ENCODE measurements at places on chromosomes 4 and X.

- no peak for DNase-seq
These were observed 13.9 kb upstream of the ADH1C start for GRCh38 chr4:99366491-99366890.

DNA sequence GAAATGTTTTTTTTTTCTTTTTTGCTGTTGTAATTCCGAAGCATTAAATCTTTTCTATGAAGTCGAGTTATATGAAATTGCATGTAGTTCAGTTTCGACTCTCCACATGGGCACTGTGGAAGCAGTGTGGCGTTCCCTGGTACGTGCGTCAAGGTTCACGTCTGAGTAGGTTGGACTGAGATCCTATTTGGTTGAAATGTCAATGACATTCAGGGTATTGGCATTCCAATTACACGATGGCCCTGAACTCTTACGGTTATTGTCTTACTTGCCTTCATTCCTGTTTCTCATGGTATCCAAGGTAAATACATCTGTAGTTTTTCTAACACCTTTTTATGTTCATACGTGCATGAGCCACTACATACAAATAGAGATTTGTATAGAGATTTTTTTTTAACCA, 128.8 kb downstream of the SORBS2 start:
- DNase-seq = no peak

- no peak for DNase-seq
These were observed 149.6 kb downstream of the RAPGEF2 start for GRCh38 chr4:159252491-159252890.

DNA sequence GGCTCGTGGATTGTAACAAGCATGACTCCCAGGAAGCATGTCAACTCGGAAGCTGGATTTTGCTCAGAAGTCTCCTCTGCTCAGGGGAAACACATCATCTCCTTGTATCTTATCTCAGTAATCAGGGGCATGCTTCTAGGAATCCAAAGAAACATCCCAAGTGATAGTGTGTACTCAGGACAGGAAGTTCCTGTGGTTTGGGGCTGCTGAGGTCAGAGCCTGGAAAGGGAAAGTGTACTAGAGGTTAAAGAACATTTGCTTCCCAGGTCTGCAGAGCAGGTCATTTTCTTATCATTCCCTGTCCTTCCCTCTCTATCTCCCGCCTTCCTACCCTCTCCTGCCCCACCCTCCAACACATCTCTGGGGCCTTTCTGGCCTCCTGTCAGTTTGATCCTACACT, 38.8 kb downstream of the SLC34A2 start:
- no peak for DNase-seq

- no peak for DNase-seq
These were observed 1.0 kb downstream of the SCD5 start for GRCh38 chr4:82797405-82798111.

DNA sequence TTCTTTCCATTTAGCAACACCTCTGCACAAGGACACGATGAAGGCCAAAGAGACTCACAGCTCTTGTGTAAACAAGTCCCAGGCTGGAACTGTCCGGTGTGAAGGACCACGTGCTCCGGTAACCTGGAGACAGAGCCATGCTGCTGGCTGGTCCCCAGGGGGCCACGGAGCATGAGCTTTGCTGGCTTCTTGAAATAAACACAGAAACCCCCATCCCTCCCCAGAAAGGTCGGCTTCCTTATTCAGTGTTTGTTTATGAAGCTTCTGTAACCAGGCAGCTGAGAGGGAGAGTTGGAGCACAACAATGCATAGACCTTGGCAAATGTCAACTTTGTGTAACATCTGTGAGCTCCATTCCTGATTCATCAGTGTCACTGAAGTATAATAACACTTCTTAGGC, 109.4 kb downstream of the GPR143 start:
- no peak for DNase-seq

DNA sequence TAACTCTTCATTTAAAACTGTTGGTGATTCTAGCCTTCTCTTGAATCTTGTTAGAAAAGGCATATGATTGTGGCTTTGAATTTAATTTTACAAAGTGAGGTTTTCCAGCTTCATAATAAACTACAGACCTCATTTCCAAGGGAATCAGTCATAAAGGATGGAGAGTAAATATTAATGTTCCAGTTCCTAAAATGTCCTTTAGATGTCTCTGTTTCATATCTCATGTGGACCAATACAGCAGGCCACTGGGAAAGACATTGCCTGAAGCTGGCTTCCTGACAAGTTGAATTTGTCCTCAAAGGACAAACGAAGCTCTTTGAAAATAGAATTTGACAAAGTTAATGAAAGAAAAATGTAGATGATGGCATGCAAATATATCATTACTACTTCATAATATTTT, 125.4 kb downstream of the ZNF330 start:
- peak; percentile 24 for DNase-seq

- no peak for DNase-seq
These were observed 54.6 kb downstream of the GAB1 start for GRCh38 chr4:143391261-143391660.

- no peak for DNase-seq
These were observed 1141.5 kb downstream of the PCDH18 start for GRCh38 chr4:136390824-136391223.

DNA sequence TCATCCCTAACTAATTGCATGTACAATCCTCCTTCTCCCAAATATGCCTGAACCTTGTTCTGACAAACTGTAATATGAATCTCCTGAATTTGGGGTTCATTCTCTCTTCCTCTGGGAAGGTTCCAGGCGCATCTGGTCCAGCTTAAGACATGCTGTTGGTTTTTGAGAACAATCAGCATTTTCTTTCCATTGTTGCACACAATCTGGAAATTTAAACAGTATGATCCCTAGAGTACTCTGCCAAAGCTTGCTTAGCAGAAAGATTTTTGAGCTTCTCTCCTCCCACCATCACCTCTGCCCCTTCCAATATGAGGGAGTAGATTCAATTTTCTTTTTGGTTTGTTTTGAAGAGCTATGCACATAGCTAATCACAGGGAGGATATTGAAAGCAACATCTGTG, 50.1 kb downstream of the SRPX start:
- no peak for DNase-seq

DNA sequence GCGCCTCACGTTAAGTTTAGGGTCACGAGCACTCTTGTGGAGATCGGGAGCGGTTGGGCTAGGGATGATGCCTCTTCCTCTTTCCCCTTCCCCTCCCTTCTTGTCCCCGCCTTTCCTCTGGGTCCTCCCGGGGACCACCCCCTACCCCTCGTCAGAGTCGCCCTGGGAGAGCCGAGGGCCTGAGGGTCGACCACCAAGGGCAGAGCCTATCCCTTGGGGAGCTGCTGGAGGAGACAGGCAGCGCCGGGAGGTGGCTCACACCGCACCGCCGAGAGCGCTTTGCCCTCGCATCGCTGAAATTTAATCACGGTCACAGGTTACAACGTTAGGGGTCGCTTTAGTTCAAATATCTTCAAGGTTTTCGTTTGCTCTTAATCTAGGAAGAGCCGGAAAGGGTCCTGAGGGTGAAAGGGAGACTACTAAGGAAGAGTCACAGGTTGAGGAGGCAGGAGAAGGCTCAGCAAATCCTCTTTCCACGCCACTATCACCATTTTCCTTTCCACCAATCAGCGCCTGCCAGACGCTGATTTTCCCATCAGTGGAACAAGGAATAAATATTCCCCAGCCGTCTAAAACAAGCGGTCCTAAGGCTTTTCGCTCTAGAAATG, 528 bp upstream of the SNCA start:
- DNase-seq = peak; percentile 69

All from cerebellum (tissue), 4 donors.